ENCODE measurements at places on chromosomes 13 and 19. TPM values are rescaled to one million over a fixed set of nuclear protein-coding genes. Genes with fewer than 3 reads are reported as not detected.
A peak's percentile ranks its signal among the peaks of the same experiment; 100 is the strongest.

Gene SMAD9
- polyA plus RNA-seq: 0.45 TPM

DNA sequence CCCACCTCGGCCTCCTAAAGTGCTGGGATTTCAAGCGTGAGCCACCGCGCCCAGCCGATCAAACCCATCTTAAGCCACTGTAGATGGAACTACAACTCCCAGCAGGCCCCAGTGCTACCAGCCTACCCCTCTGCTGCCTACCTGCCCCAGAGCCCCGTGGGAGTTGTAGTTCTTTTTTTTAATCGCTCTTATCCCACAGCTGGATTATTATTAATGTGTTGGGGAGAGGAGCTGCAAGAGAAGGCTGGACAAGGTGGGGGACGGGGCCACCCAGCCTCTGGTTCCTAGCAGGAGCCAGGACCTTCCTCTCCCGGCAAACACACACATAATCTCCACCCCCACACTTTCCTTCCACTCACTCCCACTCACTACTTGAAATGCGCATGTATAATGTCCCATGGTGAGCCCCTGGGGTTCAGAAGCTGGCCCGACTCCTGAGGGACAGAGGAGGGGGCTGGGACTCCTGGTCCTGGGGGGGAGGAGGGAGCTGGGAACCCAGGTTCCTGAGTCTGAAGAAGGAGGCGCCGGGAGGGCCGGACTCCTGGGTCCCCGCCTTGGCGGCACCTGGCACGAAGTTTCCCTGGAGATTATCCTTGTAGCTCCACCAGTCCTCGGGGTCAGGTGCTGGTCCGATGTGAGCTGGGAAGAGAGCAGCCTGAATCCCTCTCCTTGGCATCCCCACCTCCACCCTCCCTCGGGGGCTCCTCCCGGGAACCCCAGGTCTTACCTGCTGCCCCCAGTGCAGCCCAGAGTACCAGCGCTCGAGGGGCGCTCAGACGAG is 958 bp downstream of the CA11 start:
- peak overlapping the region; percentile 76 for H3K27ac ChIP-seq
- no peaks in the 10 kb centered on the region for H3K4me1 ChIP-seq
- H3K36me3 ChIP-seq: no peaks in the 10 kb centered on the region
- peak overlapping the region; percentile 54 for H3K4me3 ChIP-seq

Gene ZBTB32
- not detected for polyA plus RNA-seq

DNA sequence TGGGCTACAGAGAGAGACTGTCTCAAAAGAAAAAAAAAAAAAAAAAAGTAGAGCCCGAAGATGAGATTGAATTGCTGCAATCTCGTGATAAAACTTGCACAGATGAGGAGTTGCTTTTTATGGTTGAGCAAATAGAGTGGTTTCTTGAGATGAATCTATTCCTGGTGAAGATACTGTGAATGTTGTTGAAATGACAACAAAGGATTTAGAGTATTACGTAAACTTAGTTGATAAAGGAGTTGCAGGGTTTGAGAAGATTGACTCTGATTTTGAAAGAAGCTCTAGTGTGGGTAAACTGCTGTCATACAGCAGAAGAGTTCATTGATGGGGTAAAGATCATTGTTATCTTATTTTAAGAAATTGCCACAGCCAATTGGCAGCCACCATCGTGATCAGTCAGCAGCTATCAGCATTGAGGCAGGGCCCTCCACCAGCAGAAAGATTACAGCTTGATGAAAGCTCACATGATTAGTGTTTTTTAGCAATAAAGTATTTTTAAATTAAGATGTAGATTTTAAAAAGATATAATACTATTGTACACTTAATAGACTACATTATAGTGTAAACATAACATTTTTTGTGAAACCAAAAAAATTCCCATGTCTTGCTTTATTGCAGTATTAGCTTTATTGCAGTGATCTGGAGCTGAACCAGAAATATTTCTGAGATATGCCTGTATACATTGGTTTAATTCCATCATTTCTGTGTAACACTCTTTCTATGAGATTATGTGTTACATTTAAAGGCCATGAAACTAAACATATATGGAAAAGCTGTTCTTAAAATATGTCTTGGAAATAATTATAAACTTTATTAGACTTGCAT is 43.1 kb downstream of the ZMYM2 start:
- no peak overlapping the region for H3K27ac ChIP-seq
- no peak overlapping the region for H3K4me3 ChIP-seq
- no peaks in the 10 kb centered on the region for H3K4me1 ChIP-seq

GRCh38 chr19:9132422-9132821 is 5.7 kb upstream of the OR7G3 start:
- DNase-seq: no peak
- H3K27me3 ChIP-seq: no peaks in the 10 kb centered on the region
- H3K4me1 ChIP-seq: no peaks in the 10 kb centered on the region
- H3K27ac ChIP-seq: no peak overlapping the region

Gene RDH8
- polyA plus RNA-seq: not detected

Gene C19orf85
- polyA plus RNA-seq: not detected

Gene ONECUT3
- under 0.01 TPM for polyA plus RNA-seq

DNA sequence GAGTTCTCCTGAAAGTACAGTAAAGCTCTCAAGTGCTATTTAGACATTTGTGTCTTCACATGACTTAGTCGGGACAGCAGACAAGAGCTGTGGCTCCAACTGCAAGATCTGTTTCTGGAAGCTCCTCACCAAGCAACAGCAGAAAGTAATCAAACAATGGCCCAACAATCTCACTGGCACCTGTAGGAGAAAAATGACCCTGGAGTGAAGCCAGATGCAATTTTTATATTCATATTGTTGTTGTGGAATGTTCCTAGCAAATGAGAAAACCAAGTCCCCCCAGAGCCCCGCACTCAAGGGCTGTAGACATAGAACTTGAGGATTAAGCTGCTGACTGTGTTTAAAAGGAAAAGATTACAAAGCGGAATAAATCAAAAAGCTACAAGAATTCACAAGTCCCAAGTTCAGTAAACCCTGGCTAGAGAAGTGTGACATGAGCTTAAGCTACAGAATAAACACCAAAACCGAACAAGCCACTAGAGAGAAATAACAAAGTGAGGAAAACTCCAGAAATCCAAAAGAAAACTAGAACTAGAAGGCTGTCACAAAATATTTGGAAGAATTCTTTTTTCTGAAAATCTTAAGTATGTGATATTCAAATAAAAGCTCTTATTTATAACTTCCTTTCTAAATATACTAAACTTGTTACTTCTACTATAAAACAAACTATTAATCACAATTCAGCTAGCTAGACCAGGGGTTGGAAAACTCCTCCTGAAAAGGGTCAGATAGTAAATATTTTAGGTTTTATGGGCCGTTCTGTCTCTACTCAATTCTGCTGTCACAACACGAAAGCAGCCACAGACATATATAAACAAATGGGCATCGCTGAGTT is 454.5 kb downstream of the SUCLA2 start:
- no peak overlapping the region for H3K4me3 ChIP-seq
- no peak overlapping the region for H3K27ac ChIP-seq
- H3K27me3 ChIP-seq: no peaks in the 10 kb centered on the region
- no peaks in the 10 kb centered on the region for H3K36me3 ChIP-seq

- no peak overlapping the region for H3K4me3 ChIP-seq
- no peak overlapping the region for H3K27ac ChIP-seq
- DNase-seq: no peak
- no peaks in the 10 kb centered on the region for H3K36me3 ChIP-seq
Observed at GRCh38 chr19:6728346-6728745, 7.9 kb upstream of the C3 start.

DNA sequence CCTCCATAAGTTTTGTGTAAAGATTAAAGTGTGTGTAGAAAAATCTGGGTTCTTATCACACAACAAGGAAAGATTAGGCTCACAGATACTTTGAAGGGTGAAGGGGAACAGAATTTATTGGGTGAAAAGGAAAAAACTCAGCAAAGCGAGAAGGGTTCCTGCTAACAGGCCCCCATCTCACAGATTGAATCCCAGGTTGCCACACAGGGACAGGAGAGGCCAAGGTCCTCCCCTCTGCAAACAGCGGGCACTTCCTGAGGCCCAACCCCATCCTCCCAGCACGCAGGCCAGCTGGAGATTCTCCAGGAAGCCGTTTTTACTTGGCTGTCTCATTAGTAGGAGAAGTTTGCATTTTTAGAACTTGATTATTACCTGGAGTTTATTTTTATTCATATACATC is 15.2 kb upstream of the ERCC5 start:
- no peaks in the 10 kb centered on the region for H3K4me1 ChIP-seq
- H3K27ac ChIP-seq: peak overlapping the region; percentile 36
- peak; percentile 67 for DNase-seq
- no peak overlapping the region for H3K4me3 ChIP-seq

GRCh38 chr19:39613597-39613996 is 11.3 kb downstream of the LGALS13 start:
- no peak overlapping the region for H3K4me3 ChIP-seq
- no peak for DNase-seq
- H3K27me3 ChIP-seq: peaks cover 2% of the 10 kb centered on the region
- no peak overlapping the region for H3K27ac ChIP-seq
- no peaks in the 10 kb centered on the region for H3K36me3 ChIP-seq

DNA sequence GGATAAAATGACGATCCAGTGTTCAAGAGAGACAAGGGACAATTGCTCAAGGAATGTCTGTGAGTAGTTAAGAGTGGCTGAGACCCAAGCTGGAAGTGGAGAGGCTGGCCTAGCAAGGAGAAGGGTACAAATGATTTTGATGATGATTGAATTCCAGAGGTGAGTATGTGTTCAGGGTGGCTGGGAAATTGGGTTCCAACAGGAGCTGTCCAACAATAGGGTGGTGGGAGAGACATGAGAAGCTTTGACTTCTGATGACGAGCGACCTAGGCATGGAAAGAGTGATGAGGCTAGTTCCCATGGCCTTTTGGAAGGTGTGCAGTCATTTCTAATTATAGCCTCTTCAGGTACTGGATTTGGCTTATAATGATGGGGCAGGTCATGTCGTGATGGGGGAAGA is 29.1 kb upstream of the DCLK1 start:
- H3K27ac ChIP-seq: no peak overlapping the region
- no peaks in the 10 kb centered on the region for H3K4me1 ChIP-seq
- DNase-seq: no peak
- no peak overlapping the region for H3K4me3 ChIP-seq

DNA sequence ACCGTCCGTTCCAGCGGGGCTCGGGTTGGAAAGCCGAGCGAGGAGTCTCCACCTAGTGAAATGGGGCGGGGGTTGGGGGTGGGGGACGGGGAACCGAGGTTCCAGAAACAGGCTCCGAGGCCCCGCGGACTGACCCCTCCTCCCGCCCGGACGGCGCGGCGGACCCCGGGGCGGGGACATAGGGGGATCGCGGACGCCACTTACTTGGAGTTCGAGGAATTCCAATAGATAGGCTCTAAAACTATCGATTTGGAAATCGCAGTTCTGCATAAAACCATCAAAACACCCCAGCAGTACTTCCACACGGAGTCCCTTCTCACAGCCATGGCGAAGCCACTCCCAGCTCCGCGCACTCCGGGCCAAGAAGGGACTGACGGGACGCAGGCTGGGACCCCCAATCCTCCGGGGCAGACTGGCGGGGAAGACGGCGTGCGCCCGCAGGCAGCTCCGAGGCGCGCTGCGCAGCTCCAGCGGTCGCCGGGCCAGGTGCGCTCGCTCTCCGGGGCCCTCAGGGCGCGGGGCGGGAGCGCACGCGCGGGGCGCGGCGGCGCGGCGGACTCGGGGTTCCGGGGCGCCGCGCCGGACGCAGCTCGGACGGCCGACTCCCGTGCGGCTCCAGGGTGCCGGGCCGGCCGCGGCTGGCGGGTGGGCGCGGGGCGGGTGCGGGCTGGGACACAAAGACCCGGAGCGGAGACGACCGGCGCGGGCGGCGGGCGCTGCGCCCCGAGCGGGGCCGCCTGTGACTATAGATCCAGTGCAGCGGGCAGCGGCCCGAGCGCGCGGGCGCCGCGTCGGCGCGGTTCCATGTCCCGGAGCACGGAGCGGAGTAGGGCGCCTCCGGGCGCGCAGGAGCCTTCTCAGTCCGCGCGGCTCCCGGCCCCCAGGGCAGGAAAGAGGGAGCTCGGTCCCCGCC is 567 bp downstream of the EFNB2 start:
- no peaks in the 10 kb centered on the region for H3K27me3 ChIP-seq
- peak overlapping the region; percentile 83 for H3K4me3 ChIP-seq
- no peaks in the 10 kb centered on the region for H3K36me3 ChIP-seq
- peak; percentile 27 for DNase-seq

DNA sequence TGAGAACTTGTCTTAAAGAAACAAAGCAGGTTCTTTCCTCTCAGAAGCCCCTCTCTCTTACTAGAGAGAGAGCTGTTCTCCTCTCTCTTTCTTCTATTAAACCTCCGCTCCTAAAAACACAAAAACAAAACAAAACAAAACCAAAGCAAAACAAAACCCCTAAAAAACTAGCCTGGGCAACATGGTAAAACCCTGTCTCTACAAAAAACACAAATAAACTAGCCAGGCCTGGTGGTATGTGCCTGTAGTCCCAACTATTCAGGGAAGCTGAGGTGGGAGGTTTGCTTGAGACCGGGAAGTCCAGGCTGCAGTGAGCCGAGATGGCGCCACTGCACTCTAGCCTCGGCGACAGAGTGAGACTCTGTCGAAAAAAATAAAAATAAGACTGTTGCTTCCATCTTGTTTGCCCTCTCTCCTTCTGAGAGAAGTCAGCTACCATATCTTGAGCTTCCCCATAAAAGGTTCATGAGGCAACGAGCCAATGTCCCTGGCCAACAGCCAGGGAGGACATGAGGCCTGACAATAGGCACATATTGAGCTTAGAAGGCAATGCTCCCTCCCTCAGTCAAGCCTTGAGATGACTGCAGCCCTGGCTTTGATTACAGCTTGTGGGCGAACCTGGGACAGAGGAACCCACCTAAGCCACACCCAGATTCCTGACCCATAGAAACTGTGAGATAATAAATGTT is 17.5 kb upstream of the FLT3 start:
- H3K4me1 ChIP-seq: no peaks in the 10 kb centered on the region
- no peak overlapping the region for H3K4me3 ChIP-seq
- peak; percentile 45 for DNase-seq
- H3K36me3 ChIP-seq: no peaks in the 10 kb centered on the region
